ENCODE measurements at places on chromosomes 12 and 14. TPM values are rescaled to one million over a fixed set of nuclear protein-coding genes. Genes with fewer than 3 reads are reported as not detected.

FAIM2 gene
- total RNA-seq, result not detected

HCAR1 gene
- 0.03 TPM for total RNA-seq

SLC2A14 gene
- total RNA-seq, result not detected

HOXC12 gene
- not detected for total RNA-seq

SYNDIG1L gene
- not detected for total RNA-seq

NID2 gene
- 19.2 TPM for total RNA-seq

NUMB gene
- total RNA-seq, result 41.9 TPM

VDR gene
- 3.6 TPM for total RNA-seq

SLC6A15 gene
- 1.9 TPM for total RNA-seq

MMP17 gene
- total RNA-seq, result 12.2 TPM

LRRIQ1 gene
- 0.41 TPM for total RNA-seq
